Mucosa of descending colon (tissue), 3 donors: ENCODE measurements at places on chromosomes 2 and 18. TPM values are rescaled to one million over a fixed set of nuclear protein-coding genes. Genes with fewer than 3 reads are reported as not detected.

- no peak for DNase-seq
Measured at GRCh38 chr2:199228887-199229819, 228.6 kb downstream of the SATB2 start.

GRCh38 chr2:195932-196331, 67.9 kb downstream of the SH3YL1 start:
- DNase-seq, result no peak

GRCh38 chr2:152490686-152491455, 155.9 kb downstream of the FMNL2 start:
- no peak for DNase-seq

DNA sequence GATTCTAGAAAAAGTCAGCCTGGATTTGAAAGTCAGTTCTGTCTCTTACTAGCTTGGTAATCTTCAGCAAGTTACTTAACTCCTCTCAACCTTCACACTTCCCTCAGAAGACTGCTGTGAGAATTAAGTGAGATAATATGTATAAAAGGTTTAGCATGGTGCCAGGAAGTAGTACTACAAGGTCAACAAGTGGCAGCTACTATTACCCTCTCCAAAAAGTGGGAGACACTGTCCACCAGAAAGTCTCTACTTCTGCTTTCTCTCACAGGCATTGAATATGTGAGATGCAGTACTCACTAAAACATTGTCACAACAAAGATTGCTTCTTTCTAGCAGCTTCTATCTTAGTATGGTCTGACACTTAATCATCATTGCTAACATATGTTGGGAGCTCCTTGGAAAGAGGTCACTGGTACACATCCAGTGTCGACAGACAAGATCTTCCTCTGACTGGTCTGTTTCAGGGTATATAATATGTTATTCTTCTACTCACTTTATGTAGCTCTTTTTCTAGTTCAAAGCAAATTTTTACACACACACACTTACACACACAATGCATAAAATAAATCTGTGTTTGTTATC, 47.9 kb downstream of the DOCK10 start:
- no peak for DNase-seq

GRCh38 chr18:23377669-23378301, 75.3 kb upstream of the RIOK3 start:
- no peak for DNase-seq

DNA sequence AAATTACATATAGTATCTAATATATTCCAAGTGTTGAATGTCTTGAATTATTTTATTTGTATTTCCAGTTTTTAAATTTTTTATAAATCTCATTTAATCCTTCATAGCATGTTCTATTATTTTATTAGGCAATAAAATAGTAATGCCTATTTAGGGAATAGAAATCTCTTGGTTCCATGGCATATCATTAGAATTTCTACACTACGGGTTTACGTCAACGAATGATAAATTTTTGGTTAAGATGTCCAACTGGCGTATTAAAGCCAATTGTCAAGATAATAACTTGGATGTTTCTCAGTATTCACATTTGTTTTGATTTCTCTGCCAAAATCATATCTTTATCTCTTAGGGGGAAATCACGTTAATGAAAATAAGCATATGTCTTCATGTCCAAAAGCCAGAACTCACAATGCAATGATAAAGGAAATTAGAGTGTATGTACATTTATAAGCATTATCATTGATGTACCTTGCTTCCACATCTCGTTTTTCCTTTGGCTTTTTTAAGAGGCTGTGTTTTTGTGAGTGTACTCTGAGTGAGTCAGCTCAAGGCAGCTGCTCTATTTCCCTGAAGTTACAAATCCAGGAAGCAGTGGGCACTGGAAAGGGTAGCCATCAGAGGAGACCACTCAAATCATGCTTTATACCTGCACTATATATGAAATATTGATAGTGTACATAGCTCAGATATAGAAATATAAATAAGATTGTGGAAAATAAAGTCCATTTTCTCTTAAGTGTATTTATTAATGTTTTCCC, 115.8 kb upstream of the PDE1A start:
- DNase-seq, result no peak

DNA sequence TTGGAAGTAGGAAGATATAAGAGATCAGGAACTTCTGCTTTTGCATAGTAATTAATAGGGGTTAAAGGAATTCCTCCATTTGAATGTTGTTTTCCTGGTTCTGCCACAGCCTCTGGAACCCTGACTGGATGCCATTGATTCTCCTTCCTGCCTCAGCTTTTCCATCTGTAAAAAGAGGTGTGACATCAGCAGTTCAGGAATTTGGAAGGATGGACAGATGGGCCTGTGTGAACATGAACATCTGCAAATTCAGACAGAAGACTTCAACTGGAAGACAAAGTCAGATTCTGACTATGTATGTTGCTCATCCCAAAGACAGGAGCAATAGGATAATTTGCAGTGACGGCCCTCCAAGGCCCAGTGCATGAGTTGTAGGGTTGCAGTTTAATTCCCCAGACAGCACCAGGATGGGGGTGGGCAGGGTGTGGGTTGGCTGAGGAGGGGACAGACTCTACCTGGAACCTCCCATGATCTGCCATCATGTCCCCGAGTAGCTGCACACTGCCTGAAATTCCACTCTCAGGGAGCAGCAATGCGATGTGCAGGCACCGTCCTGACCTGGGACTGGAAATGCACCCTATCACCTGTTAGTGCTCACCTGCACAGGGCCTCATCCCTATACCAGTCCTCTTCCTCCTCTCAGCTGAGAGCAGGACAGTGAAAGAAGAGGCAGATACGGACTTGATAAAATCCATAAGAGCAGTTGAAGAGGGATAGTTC, 98.9 kb upstream of the EPAS1 start:
- no peak for DNase-seq

Gene SKOR2
- not detected for total RNA-seq

Gene VWC2L
- not detected for total RNA-seq

Gene CRYGC
- total RNA-seq, result not detected

Gene RGPD4
- 0.13 TPM for total RNA-seq

Gene RAPH1
- total RNA-seq, result 48.4 TPM

Gene COL3A1
- 68.2 TPM for total RNA-seq

Gene SLC16A14
- total RNA-seq, result 1.4 TPM

Gene NCL
- total RNA-seq, result 239 TPM

Gene CTAGE1
- not detected for total RNA-seq

Gene PCARE
- not detected for total RNA-seq

Gene FAM110C
- total RNA-seq, result 14.2 TPM

Gene ACAA2
- 148 TPM for total RNA-seq
